Upper lobe of left lung (tissue), 6 donors: ENCODE measurements at places on chromosomes 6 and 20.

DNA sequence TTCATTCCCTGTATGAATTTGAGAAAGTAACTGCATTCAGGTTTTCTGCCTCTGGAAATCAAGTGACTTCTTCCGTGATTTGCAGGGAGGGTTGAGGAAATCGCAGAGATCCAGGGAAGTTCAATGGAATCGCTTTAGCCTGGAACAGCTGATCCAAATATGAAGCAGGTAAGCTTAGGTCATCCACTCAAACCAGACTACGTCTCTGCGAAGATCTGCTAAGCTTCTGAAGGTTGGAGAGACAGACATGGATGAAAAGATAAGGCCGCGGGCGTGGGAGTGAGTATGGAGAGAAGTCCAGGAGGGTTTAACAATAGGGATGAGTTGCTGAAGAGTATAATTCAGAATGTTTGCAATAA, 34.2 kb upstream of the BTN3A2 start:
- DNase-seq: no peak

DNA sequence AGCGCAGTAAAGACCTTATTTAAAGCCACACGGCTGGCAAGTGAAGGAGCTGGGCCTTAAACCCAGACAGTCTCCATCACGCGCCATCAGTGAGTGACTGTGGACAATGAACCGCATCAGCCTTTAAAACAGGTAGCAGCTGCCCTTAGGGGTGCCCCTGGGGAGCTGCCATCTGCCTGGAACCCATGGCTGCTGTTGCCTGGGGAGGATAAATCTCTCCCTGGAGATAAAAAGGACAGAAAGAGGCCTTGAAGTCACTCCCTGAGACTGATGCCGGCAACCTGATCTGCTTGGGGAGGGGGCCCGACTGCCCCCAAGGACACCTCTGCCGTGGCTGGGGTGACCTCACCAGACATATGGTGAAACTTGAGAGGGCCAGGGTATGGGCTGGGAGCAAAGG, 73.5 kb downstream of the PREX1 start:
- DNase-seq: no peak

GRCh38 chr6:7426447-7427169, 37.0 kb downstream of the RIOK1 start:
- no peak for DNase-seq

DNA sequence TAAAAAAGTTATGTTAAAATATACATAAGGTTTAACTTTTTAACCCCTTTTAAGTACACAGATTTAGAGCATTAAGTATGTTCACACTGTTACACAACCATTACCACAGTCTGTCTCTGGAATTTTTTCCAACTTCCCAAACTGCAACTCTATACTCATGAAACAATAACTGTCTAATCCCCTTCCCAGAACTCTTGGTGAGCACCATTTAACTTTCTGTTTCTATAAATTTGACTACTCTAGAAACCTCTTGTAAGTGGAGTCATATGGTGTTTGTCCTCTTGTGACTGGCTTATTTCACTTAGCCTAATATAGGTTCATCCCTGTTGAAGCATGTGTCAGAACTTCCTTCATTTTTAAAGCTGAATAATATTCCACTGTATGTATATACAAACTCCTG, 98.1 kb downstream of the MAP3K7 start:
- DNase-seq: no peak
